GM23338 (cell line): ENCODE measurements at places on chromosomes 7 and 10.
A peak's percentile ranks its signal among the peaks of the same experiment; 100 is the strongest.

- no peak for DNase-seq
These were observed 338.4 kb downstream of the GALNT17 start for GRCh38 chr7:71470326-71470725.

GRCh38 chr7:127786184-127786583, 134.2 kb downstream of the SND1 start:
- DNase-seq: no peak

- no peak for DNase-seq
These were observed 180.3 kb upstream of the PLXNA4 start for GRCh38 chr7:132756484-132756990.

DNA sequence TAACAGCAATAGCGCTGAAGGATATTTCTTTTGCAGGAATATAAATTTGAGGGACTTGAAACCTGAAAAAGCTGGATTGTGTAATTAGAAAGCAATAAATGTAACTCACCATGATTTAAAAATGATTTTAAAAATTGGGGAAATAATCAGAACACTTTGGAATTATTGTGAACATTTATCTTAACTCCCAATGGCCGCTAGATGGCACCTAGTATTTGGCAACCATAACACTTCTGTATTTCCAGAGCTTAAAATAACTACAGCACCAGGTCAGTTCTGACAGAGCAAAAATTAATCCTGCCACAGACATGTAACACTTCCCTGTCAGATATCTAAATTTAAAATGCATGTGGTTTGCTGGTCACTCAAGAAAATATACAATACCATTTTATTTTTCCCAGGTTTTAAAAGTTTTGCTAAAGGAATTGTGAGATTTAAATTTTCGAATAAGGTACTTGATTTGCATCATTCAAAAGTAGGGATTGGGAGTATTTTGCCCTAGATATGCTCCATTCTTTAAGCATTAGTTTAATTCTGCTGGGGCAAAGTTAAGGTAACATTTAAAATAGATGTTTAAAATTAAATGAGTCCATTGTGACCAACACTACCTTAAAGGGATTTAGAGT, 144.5 kb downstream of the PPP1R3A start:
- peak; percentile 61 for DNase-seq

DNA sequence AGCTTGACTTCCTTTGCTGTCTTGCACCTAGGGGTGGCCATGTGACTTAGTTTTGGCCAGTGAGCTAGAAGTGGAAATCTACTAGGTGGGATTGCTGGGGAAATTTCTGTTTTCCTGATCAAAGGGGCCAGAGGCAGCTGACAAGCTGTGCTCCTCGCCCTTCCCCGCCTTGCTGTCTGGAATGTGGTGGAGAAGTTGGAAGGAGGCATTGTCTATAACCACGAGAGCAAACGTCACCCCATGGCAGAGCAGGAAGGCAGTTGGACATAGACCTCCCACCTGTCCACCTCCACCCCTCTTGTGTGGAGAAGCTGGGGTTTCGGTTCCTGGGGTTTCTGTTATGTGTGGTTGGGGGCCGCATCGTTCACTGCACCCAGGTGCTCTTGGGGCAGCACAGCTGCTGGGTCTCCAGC, 7.3 kb downstream of the SFRP5 start:
- DNase-seq: no peak

DNA sequence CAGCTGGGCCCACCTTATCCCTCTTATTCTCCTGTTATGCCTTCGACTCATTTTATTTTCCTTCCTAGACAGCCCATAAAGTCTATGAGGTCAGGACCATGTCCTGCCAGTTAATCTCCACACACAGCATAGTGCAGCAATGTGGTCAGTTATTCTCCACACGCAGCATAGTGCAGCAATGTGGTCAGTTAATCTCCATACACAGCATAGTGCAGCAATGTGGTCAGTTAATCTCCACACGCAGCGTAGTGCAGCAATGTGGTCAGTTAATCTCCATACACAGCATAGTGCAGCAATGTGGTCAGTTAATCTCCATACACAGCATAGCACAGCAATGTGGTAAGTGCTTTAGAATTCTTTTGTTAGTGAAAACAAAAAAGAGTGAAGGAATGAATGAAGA, 77.8 kb downstream of the TEX36 start:
- no peak for DNase-seq

DNA sequence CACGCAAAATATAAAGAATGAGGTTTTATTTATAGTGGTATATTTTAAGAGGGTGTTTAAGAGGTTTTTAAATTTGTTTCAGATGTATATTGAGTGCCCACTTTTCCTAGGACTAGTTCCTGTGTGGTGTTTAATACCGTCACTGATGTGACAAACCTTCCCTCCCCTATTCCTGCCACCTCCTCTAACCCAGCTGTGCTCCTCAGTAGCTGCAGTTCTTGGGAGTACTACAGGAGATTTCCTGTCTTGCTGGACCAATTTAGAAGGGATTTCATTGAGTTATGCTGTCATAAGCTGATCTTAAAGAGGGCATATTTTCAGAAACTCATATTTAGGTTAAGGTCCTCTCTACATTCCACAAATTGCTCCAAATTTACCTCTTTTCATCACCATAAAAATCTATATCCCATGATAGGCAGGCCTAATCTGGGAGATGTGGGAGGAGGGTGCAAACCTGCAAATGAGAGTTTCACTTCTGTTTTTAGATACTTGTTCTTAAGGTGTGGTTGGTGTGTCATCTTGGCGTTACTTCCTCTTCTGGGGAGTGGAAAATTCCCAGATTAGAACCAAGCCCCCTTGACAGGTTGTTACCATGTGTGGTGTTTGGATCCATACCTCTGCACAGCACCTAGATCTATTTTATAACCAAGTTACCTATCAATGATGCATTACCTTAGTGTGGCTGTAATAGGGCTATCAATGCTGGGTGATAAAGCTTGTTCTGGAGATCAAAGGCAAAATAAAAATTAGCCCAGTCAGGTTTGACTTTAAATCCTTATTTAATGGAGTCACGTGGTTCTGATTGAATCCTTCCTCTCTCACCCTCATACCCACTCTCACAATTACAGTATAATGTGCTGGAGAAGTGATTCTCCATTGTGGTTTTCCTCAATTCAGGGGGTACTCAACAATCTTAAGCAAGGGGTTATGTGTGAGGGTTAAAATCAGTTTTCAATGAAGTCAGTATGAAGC, 141.1 kb downstream of the CDK14 start:
- no peak for DNase-seq

GRCh38 chr10:3568392-3568791, 216.6 kb downstream of the KLF6 start:
- no peak for DNase-seq

DNA sequence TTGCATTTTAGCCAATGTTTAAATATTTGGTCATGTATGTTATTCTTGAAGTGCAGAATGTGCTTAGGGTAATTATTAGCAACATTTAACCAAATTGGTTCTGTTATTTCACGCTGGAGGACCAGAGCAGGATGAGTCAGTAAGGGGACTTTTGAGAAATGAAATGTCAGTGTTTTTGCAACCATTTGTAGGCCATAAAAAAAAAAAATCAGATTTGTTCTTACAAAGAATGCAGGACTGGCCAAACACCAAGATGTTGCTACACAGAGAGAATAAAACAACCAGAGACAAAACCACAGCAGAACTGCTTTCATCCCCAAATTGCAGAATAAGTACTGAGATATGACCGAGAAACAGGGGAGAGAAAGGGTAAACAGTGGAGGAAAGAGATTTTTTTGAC, 62.1 kb downstream of the TPST1 start:
- DNase-seq: no peak

GRCh38 chr10:14016011-14016536, 314.6 kb downstream of the FRMD4A start:
- DNase-seq: no peak

GRCh38 chr7:158475679-158476052, 112.0 kb downstream of the PTPRN2 start:
- no peak for DNase-seq

DNA sequence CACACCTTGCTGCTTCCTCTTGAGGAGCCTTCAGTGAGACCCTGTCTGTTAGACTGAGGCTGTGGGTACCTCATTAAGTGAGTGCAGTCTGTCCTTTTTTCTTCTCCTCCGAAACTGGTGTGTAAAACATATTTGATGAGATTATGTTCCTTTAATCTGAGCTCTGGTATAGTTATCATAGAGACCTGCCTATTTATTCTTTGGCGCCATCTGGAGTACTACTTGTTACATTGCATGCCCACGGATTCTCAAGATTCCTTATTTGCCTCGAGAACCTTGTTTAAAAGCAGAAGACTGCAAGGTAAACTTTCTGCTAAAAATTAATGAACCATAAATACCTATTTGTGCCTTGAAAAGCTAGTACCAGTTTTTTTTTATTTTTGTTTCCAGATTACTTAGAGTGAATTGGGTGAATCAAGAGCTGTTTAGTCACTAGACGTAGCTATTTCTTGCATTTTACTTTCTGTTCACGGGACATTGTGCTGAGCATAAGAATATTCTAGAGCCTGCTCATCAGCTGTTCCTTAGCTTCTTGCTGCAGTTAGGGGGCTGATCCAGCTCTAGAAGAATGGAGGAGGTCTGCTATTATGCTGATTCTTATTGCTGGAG, 16.9 kb upstream of the STMP1 start:
- peak; percentile 81 for DNase-seq

DNA sequence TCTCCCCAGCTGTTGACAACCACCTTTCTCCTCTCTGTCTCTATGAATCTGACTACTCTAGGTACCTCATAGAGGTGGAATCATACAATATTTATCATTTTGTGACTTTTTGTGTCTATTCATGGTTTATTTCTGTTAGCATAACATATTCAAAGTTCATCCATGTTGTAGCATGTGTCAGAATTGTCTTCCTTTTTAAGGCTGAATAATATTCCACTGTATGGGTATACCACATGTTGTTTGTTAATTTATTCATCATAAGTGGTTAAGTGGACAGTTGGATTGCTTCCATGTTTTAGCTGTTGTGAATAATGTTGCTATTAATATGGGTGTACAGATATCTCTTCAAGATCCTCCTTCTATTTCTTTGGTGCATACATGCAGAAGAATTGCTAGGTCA, 69.9 kb upstream of the COMTD1 start:
- DNase-seq: no peak

GRCh38 chr10:132836832-132837540, 51.0 kb upstream of the NKX6-2 start:
- DNase-seq: peak; percentile 73

- no peak for DNase-seq
These were observed 29.4 kb downstream of the WDFY4 start for GRCh38 chr10:48714088-48714487.

DNA sequence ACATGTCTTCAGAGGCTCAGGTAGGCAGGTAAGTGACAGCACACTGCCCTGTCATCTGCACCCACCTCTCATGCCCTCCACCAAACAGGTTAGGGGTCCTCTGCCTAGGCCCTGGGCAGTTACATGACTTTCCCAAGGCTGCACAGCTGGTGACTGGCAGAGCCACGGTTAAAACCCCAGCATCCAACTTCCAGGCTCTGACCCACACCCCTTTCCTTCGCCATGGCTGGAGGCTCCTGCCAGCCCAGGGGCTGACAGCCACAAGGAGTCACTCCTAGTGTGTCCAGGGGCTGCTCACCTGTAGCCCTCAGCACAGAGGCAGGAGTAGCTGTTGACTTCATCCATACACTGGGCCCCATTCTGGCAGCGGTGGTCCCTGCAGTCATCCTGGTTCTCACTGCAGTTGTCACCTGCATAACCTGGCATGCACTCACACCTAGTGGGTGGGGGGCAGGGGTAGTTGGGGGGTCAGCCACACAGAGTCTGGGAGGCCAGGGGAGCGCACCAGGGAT, 175.0 kb downstream of the SLIT1 start:
- no peak for DNase-seq

- no peak for DNase-seq
These were observed 42.1 kb downstream of the CUX1 start for GRCh38 chr7:101859411-101860106.

DNA sequence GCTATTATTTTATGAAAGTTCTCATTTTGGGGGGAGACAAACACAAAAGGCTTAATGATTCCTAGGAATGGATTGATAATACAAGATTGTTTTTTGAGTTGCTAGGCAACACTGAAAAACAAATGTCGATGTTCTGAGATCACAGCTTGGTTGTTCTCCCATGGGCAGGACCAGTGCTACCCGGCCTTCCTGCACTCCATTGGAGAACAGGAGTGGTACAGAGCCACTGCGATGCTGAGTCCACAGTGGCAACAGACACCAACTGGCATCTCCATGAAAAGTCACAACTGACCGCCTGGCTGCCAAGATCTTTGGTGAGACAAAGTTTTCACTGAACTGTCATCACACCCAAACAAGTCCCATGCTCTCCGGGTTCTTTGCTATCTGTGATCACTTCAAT, 68.9 kb upstream of the NMT2 start:
- DNase-seq: peak; percentile 49

- no peak for DNase-seq
These were observed 651.5 kb downstream of the TNS3 start for GRCh38 chr7:46930366-46930765.

- no peak for DNase-seq
These were observed 27.8 kb upstream of the TMEM178B start for GRCh38 chr7:141045842-141046620.

DNA sequence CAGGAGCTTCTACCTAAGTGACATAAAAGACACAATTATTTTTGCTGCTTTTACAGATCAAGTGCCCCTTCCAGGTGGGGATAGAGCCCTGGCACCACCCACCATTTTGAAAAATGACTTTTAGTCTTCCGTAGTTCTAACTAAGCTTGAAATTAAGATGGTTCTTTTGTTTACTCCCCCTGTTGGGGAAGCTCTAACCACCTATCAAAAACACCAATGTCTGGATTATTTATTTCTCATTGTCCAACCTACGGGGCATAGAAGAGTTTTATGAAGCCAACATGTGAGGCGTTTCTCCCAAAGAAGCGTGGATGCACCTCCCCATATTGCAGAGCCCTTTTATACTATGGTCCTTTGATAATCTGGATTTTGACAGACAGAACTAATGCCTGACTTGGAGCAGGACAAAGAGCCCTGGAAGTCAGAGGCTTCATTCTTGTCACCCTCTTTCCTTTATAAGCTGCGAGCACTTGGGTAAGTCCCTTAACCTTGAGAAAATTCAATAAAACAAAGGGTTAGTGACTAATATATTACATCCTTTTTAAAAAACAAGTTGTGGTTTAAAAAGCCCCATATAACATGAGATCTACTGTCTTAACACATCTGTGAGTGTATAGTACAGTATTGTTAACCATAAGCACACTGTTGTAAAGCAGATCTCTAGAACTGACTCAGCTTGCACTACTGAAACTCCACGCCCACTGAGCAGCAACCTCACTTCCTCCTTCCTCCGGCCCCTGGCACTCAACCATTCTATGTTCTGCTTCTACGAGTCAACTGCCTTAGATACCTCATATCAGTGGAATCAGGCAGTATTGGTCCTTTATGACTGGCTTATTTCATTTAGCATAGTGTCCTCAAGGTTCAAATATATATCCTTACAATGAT, 67.5 kb downstream of the ATXN7L1 start:
- DNase-seq: no peak

DNA sequence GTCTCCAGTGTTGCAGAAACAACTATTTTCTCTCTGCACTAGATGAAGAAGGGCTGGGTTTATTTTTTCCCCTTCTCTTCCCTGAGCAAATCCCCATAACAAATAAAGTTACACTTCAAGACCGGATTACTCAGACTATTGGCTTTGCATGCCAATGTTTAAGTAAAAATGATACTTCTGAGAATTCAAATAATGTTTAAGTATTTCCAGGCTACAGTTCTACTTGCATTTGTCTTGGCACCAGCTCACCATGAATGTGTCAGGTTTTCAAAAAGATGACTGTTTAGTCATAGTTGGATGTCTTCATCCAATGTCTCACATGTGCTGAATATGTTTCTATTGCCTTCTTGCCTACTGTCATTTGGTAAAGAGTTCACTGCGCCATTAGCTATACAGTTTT, 912.6 kb downstream of the GATA3 start:
- DNase-seq: no peak
